Aorta (tissue), 5 donors: ENCODE measurements at places on chromosomes 4 and X.

DNA sequence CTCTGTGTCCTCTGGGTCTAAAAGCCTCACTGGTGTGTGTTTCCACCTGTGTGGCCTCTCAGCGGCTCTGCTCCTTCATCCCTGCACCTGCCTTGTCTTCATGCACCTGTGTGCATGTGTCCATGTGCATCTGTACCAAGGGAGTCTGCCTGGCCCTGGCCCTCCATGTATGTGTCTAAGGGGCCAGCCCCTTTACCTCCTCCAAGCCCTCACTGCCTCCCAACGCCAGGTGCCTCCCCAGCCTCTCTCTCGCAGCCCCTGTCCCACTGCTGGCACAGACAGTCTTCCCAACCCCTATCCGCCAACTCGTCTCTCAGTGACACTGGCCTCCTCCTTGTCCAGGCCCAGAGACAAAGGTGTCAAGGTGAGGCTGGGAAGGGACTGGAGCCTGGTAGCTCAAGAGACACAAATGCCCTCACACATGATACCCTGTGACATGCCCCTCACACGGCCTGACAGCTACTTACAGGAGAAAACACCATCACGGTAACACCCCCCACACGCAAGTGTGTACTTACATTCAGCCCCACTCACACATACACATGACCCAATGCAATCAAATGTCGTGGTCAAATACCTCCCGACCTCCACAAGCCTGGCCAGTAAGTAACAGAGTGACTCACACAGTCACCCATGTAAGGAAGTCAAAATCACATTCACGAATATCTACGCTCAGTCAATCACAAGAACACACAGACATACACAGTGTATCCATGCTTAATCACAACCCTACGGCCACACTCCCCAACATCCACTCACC lies 11.4 kb downstream of the L1CAM start:
- DNase-seq: no peak

DNA sequence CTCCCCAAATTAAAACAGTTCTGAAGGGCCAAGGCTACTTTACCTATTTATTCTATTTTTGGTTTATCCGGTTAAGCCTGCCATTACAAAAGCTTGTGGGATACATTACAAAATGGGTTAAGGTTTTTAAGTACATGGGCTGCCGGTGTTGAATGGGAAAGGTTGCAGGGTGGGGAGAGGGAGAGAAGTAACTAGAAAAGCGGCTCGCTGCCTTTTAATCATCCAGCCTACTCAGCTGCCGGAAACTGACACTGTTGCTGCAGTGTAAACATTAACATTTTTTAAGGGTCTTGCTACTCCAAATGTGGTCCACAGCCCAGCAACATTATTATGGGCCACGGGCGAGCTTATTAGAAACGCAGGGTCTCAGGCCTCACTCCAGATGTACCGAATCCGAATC lies 1.5 kb upstream of the IL1RAPL1 start:
- no peak for DNase-seq

DNA sequence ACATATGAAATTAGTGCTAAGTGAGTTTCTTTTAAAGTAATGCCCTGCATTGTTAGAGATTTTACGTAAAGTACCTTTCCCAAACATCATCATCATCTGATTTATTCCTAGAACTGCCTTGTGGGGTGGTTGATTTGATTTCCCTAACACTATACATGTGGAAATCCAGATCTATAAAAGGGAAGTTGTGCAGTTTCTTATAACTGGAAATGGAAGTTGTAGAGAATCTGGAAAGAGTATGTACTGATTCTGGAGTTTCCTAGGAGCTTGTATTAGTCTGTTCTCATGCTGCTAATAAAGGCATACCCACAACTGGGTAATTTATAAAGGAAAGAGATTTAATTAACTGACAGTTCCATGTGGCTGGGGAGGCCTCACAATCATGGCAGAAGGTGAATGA lies 47.9 kb downstream of the BMP2K start:
- no peak for DNase-seq

DNA sequence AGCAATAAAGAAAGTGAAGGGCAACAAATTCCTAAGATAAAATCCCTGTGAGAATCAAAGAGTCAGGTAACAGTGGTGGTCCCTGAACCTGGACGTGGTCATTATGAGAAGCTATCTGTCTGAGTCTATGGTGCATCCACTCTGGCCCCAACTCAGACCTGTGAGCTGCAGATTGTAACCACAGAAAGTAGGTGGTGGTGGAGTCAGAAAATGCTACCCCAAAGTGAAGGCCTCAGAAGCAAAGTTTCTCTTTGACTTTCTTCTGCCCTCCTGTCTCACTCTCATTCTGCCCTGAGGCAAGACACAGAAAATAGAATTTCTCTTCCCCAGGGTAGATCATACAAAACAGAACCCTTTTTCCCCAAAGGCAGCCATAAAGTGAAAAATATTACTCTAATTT lies 84.1 kb upstream of the NEIL3 start:
- DNase-seq: no peak

DNA sequence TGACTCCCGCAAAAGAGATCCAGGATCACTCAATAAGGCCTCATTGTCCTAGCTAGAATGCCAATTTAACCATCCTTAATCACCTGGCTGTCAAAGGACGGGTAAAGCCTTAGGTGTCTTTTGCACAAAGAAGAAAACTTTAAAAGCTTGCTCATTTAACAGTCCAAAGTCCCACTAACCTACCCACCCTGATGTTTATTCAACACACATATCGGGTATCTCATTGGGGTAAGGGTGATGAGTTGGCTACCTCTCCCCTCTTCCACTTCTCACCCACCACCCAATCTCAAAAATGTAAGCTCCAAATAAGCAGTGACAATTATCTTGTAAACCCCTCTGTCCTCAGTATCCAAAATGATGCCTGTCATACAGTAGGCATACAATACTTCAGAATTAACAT lies 988 bp upstream of the SRD5A3 start:
- no peak for DNase-seq

- no peak for DNase-seq
These were observed 191.7 kb downstream of the CRLF2 start for GRCh38 chrX:1020634-1021166.

DNA sequence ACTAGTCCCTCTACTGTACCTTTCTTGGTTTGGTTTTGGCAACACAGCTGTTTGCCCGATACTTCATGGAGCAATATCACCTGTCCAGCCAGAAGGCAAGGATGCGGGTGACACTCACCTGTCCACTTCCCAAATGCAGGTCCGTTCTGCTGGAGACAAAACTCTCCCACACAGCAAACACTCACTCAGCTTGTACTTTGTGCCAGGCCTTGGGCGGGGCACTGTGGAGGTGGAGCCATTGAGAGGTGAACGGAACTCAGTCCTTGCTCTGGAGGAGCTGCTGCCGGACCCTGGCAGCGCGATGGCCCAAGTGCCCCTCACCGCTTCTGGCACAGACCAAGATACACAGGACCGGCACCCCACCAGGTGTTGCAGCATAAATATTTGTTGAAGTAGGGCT lies 15.3 kb upstream of the HMGB3 start:
- no peak for DNase-seq

GRCh38 chrX:123570011-123570590 lies 162.8 kb downstream of the THOC2 start:
- DNase-seq: no peak

GRCh38 chrX:101391831-101392230 lies 1.0 kb downstream of the RPL36A start:
- DNase-seq: no peak

DNA sequence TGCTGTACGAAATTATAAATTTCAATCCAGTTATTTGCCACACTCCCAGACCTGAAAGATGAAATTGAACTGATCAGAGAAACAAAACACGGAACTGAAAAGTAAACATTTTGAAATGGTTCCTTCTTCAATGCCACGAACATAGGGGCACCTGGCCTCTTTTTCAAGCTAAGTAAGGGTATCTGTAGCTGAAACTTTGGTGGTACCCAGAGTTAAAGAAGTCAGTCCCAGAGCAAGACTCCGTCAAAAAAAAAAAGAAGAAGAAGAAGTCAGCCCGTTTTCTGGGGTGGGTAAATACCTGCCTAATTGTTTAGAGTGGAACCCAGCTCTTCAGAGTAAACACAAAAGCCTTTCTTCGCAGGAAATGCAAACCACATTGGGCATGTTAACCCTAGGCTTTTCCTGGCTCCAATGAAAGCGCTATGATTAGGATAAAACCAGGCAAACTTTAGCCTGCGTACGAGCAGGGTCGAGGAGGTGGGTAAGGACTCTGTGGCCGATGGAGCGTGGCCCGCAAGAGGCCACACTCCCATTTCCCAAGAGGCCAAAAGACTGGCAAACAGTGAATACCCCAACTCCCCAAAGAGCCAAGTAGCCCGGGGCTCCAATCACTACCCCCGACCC lies 1.3 kb downstream of the ANTXR2 start:
- no peak for DNase-seq

DNA sequence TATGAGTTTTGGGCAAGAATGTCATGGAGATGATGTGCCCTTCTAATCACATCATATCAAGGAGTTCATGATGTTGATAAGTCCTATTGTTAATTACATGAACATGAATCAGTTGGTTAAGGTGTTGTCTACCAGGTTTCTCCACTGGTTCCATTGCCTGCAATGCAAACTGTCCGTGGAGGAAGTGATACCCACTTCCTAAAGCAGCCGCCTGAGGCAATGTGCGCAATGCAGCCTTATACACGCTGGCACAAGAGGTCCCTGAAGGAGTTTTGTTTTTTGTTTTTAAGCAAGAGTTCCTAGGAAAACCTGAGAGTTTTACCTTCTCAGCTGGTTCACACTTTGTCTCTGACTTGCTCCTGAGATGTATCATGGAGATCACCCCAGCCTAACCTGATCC lies 5.9 kb upstream of the GPKOW start:
- no peak for DNase-seq

GRCh38 chr4:145298885-145299284 lies 118.5 kb upstream of the OTUD4 start:
- DNase-seq: no peak

DNA sequence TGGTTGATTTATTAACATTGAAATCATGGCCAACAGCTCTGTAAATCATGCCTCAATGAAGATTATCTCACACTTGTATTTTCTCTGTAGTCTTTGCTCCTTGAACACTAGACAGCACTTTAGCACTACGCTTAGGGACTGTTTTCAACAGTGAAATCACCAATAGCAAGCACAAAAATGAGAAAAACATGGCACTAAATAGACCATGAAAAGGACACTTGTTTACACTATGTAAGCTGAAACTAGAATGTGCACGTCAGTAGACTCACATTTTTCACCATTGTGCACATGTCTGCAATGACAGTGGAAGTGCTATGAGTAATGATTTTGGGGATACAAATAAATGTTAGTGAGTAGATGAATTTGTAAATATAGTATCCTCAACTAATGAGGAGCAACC lies 3.1 kb downstream of the BMP2K start:
- no peak for DNase-seq
